ENCODE measurements at places on chromosomes 5 and 9.

DNA sequence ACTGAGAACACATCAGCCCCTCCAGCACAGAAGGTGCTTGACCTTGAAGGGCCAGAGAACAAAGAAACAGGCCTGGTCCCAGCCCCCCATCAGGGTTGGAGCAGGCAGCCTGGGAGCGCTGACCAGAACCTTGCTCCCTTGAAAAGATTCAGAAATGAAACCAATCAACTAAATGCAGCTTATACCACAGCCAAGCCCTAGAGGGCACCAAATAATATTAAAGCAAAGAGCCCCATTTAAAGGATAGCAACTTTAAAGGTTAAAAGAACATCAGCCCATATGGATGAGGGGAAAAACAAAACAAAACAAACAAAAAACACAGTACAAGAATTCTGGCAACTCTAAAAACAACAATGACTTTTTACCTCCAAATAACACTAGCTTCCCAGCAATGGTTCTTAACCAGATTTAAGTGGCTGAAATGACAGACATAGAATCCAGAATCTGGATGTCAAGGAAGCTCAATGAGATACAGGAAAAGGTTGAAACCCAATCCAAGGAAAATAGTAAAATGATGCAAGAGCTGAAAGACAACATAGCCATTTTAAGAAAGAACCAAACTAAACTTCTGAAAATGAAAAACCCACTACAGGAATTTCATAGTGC is 471.9 kb downstream of the MTRR start:
- peak; percentile 56 for DNase-seq

- peak; percentile 99 for DNase-seq
These were observed 18.8 kb downstream of the TICAM2 start for GRCh38 chr5:115583474-115583873.

DNA sequence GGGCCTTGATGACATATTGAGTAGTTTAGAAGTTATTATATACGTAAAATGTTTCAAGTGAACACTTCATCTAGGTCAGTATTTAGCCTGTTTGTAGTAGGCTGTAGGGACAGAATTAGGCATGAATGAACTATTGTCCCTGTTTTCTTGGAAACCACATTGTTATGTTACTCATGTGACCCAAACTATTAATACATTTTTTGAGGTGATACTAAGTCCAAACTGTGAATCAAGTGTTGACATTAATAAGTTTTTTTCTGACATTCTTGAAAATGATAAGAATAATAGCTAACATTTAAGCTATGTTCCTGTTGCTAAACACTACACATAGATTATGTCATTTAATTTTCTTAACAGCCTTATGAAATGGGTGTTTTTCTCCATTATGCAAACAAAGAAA is 1642.7 kb upstream of the WWC1 start:
- no peak for DNase-seq

GRCh38 chr5:160171666-160172065 is 52.4 kb upstream of the PWWP2A start:
- DNase-seq, result peak; percentile 19

Measured in fibroblast of skin of back (primary cell).